Caki2 (cell line): ENCODE measurements at places on chromosomes 4 and X. TPM values are rescaled to one million over a fixed set of nuclear protein-coding genes. Genes with fewer than 3 reads are reported as not detected.

- DNase-seq = no peak
These were observed 81.8 kb upstream of the MAGEA4 start for GRCh38 chrX:151830911-151831310.

DNA sequence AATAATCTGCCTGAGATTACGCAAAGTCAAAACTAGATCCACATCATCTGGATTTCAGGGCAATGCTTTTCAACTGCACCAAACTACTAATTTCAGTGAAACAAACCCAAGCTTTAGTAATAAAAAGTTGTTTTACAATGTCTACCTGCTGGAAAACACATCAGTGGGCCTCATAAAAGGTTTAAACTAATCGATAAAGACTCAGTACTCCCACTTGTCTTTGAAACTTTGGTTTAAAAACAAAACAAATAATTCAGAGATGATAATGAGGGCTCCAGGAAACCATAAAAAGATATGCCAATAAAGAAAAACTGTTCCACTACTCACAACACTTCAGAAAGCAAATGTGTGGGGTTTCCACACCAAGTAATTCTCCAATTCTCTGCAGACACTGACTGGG, 10.2 kb downstream of the PSMD10 start:
- no peak for DNase-seq

- DNase-seq = no peak
These were observed 60.8 kb upstream of the ZFP42 start for GRCh38 chr4:187934766-187935165.

GDPD2 gene
- not detected in 2 replicates for total RNA-seq

GRCh38 chrX:141897690-141898089, 6.0 kb upstream of the MAGEC1 start:
- DNase-seq = no peak

GRCh38 chr4:28402751-28403150, 1542.1 kb downstream of the STIM2 start:
- DNase-seq = no peak

DNA sequence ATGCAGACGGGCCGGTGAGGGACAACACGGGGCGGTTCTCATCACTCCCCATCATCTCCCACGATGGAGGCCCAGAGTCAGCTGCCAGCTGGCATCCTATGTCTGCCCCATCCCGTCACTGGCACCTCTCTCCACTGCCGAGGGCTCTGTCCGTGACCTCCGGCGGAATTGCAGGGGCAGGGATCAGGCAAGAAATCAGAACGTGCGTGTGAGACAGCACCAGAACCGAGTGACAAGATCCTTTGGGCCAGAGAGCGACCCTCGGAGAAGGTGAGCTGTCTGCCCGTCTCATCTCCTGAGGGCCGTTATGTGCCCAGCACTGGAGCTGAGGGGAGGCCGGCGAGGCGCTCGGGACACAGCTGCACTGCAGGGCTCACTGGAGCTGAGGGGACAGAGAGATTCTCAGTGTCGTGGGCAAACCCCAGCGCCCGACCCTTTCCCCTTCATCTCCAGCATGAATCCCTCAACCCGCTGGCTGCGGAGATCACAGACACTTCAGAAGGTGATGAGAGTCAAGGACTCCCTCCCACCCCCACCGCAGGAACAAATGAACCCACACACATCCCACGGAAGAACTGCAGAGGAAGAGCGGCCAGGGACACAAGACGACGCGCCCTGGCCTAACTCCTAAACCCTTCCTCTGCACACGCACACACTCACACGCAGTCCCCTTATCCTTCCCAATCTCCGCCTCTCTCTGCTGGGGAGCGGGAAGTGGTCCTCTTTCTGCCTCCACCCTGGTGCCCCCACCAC, 128.7 kb downstream of the AFAP1 start:
- DNase-seq = no peak

GPRASP2 gene
- total RNA-seq = 4.8 and 27.3 TPM in 2 replicates

- peak; percentile 34 for DNase-seq
These were observed 141.6 kb downstream of the SPATA18 start for GRCh38 chr4:52192721-52193135.

- DNase-seq = no peak
These were observed 60.2 kb downstream of the PDGFRA start for GRCh38 chr4:54289316-54289715.

DNA sequence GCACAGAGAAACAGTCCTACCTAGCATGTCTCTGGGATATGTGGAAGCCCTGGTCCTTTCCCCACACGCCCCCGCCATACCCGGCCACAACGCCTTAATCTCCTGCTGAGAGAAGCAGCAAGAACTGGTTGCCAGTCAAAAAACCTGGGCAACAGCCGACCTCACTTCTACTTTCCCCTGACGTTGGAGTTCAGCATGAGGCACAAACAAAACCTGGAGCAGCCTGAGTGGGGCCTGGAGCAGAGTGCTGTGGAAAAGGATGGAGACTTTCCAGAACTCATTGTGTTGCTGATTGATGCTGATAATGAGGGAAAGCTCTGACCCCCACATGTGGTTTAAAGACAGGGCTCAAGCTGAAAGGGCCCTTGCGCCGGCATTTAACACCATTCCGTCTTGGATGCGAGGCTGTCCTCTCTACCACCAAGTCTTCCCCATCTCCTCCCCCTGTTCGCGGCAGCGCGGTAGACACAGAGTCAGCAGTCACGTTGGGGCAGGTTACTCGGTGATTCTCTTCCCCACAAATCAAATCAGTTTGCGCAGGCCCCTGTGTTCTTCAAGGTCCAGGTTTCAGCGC, 666 bp downstream of the CCDC158 start:
- DNase-seq = no peak

DNA sequence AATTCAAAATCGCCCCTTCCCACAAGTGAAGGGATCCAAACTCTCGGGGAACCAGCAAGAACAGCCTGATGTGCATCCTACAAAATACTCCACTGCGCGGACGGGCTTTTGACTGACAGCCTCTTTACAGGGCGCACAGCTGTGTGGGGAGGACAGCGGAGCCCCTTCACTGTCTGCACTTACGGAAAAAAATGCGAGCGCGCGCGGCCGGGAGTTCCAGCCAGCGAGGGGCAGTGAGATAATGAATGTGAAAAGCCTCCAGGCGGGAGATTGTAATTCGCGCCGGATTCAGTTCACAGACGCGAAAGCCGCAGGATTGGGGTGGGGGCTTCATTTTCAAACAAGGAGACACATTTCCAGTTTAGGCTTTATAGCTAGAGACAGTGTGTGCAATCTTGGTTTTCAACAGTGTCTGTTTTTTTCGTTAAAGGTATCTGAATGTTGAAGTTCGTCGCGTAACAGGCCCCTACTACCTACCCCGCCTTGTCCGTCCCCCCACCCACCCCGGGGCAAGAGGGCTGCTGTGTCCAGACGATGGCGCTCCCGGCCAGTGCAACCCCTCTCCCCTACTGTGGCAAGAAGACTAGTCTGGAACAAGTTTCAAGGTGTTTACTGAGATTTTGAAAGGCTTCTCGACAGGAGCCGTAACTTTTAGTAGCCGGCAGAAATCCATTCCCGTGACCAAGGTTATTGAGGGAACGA, 1.7 kb upstream of the GPR50 start:
- DNase-seq = no peak

- peak; percentile 53 for DNase-seq
These were observed 30.1 kb downstream of the NEIL3 start for GRCh38 chr4:177339477-177340374.

SPATA4 gene
- not detected in 2 replicates for total RNA-seq

DNA sequence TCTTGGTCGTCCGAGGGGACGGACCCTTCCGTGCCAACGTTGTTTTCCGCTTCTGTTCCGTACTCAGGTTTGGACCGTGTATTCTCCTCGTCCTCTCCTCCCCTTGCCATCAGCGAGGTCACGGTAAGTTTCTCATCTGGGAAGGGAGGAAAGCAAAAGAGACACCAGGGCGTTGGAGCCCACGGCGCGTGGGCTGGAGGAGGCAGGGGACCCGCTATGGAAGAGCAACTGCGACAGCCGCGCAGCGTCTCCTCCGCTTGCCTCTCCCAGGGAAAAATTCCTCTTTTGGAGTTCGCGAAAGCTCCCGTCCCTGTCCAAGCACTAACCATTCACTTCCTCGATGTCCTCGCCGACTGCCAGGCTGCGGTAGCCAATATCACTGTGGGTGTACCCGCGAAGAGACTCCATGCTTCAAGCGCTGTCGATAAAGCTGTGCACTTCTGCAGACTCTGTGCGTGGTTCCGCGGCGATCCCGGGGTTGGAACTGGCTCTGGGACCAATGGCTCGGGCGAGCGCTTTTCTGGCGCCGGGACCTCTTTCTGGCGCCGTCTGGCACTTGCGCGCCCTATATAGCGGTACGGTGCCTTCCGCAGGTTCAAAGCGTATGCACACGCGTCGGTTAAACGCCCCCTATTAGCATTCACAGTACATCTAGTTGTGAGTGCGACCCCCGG, at the start of gene ESX1:
ESX1 (minus strand) TSS at position 492 of the 674 bp plus-strand sequence; CDS start at position 408, 84 bp downstream.
- DNase-seq = no peak

TDO2 gene
- total RNA-seq = 2.0 and 13.0 TPM in 2 replicates

DNA sequence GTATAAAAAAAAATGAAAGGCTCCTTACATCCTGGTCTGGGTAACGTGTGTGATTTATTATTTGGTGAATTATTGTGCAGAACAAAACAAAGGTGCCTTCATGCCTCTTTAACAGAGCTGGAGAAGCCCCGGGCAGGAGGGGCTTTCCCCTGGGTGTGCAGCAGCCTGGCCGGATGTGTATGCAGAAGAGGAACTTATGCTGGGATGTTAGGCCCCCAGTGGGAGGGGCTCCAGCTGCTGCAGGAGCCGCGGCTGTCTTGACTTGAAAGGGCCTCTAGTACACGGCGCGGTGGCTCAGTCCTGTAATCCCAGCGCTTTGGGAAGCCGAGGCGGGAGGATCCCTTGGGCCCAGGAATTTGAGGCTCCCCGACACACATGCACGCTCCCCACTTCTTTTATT, 16.0 kb downstream of the CCNQ start:
- DNase-seq = no peak

GRCh38 chr4:1641671-1642070, 42.4 kb downstream of the FAM53A start:
- DNase-seq = no peak

DNA sequence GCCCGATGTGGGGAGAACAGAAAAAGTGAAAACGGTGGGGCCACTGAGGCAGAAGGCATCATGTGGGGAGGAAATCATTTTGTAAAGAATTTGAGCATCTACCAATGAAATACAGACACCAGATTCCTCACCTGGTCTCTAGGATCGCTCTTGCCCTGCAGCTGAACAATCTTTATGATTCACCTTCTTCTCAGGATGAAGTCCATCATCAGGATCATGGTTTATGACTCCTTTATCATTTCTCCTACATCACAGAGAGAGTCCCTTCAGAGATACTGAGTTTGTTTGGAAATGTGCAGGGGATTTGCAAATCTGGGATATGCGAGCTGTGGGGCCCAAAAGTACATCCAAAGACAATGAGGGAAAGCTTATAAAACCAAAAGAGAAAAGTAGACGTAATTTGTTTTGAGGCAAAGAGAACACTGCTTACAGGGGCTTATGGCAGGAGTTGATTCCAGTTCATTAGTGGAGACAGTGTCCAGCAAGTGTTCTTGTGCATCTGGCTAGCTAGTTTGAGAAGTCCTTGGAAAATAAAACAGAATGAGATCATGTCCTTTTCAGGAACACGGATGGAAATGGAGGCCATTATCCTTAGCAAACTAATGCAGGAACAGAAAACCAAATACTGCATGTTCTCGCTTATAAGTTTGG, 15.3 kb upstream of the ANXA5 start:
- no peak for DNase-seq

DNA sequence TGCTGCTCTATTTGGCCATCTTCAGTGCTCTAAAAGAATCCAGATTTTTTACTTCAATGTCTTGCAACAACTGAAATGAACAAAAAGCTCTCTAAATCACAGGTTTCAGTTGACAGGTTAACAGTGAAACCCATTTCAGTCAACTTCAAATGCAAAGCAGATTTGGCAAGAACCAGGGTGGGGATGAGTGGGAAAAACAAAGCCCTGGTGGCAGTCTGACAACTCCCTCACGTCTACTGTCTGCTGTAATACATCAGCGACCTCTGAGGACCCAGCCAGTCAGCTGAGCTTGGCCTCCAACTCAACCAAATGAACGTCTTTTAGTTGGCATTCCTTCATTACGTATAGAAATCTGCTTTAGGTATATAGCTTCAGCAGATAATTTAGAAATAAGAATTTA, 95.8 kb downstream of the COL25A1 start:
- no peak for DNase-seq

- no peak for DNase-seq
These were observed 456.4 kb upstream of the HTR2C start for GRCh38 chrX:114127411-114128025.

HSD17B10 gene
- 133 and 141 TPM in 2 replicates for total RNA-seq

NEXMIF gene
- not detected in 2 replicates for total RNA-seq

- DNase-seq = no peak
These were observed 14.3 kb downstream of the CBR4 start for GRCh38 chr4:168995537-168996295.

DNA sequence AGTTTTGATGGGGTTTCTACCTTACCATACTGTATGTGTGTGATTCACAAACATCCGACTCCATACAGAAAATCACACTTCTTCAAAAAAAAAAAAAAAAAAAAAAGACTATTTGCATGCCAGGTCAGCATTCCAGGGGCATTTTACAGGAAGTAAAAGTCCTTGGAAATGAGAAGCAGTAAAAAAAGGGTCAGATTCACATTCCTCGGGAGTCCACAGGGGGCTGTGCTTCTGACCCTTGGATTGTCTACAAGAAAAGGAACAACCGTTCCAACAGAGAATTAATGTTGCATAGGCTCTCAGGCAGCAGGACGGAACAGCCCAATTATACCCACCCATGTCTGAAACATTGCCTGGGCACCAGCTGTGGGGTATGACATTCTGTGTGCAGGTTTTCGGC, 290.3 kb downstream of the LDB2 start:
- no peak for DNase-seq

- no peak for DNase-seq
These were observed 88.9 kb upstream of the LNX1 start for GRCh38 chr4:53680168-53680567.

PABPC5 gene
- total RNA-seq = not detected in 2 replicates

CT45A5 gene
- total RNA-seq = not detected in 2 replicates

DNA sequence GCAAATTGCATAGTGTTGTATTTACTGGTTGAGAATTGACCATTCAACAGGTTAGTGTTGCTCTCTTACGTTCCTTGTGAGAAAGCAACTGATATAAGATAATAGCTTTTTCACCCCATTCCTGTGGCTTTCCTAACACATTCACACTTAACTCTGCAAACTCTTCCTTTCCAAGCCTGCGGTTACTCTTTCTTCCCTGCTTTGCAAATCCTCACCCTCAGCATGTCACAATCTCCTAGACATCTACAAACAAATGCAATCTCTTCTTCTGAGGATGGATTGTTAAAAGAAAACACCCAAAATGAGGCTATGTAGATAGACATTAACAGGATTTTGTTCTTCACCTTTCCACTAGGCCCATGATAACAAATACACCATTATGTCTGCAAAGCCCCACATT, 771.7 kb upstream of the PCDH7 start:
- DNase-seq = no peak

DNA sequence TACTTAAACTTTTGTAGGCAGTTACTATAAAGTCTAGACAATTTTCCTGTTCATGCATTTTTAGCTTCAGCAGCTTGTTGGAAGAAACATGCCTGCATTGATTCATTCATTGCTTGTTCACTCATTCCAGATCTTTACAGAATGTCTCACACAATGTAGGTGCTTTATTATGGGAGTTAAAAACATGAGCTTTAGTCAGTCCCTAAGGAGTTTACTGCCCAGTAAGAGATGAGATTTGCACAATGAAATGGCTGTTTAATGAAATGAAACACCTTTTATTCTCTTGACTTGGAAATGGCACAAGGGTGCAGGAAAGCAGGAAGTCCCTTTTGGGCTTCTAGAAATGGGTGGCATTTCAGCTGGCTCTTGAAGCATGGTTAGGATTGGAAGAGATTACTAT, 2.9 kb downstream of the NOCT start:
- no peak for DNase-seq

SMIM31 gene
- total RNA-seq = not detected in 2 replicates

WNK3 gene
- total RNA-seq = 0.96 and 2.7 TPM in 2 replicates
